ENCODE measurements at places on chromosomes 1 and 21.

GRCh38 chr1:100767176-100767890 lies 47.8 kb downstream of the VCAM1 start:
- DNase-seq: no peak

GRCh38 chr1:207847116-207847515 lies 63.8 kb downstream of the CD34 start:
- DNase-seq: no peak

- DNase-seq: peak; percentile 12
Measured at GRCh38 chr1:119870917-119871596, 25.3 kb downstream of the ADAM30 start.

DNA sequence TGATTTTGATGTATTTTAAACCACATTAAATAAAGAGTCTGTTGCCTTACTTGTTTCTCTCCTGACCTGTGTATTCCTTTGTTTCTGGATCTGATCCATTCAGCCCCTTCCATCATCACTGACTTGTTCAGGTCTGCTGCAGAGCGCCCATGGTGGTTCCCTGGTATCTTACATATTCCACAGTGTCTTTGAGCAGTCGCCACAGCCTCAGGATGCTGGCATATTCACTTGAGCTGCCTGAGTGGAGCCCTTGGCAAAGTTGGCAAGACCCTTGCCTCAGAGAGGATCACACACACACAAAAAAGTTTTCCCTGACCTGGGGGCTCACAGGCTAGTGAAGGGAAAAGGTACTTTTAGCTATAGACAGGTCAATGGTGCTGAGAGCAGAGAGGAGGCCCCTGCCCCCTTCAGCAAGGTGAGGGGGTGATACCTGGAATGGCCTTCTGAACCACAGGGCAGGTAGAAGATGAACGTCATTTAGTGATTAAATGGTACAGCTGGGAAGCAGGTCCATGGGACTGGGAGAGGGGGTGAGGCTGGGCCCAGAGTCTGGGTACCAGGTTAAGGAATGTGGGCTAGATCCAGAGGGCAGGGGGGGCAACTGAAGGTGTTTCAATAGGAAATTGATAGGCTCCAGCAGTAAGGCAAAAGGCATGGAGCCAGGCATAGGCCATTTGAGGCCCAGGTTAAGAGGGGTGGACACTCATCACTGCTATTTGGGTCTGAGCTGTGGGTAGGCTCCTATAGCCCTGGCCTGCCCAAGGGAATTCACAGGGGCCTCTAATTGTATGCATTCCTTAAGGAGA lies 2.0 kb upstream of the CCDC28B start:
- DNase-seq: no peak

DNA sequence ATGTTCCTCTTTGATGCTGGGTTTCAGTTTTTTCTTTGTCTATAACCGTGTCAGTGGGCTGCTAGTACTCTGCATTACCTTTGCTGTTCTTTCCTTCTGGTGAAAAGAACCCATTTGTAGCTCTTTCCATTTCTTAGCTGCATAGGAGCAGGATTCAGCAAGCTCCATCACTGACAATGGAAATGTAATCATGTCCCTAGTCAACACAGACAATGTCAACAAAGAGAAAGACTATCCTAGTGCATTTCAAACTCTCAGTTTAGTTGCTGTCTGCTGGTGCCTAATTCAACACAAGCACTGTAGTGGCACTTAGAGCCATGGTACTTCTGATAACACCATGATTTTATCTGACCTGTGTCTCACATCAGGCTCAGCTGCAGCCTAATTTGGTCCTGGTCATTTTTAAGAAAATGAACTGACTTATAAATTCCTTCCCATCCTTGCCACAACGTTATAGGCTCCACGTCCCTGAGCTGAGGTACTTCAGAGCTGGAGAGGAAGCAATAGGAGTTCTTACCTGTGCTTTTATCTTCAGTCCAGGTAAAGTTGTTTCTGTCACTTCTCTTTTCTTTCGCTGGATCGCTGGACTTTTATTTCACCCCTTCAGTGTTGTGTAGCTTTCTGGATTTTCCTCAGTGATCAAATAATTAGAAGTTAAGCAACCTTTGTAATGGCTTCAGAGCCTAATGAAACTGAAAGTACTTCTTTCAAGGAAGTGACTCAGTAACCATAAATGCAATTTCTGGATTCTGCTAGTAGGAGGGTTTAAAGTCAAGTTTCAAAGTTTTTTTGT lies at the start of gene GBP3:
Gene GBP3, minus strand, starts transcription at position 700 of the 793 bp plus-strand sequence. CDS start 2,145 bp downstream, outside the sequence.
- DNase-seq: no peak

- no peak for DNase-seq
Measured at GRCh38 chr1:63411066-63411465, 43.6 kb downstream of the ALG6 start.

DNA sequence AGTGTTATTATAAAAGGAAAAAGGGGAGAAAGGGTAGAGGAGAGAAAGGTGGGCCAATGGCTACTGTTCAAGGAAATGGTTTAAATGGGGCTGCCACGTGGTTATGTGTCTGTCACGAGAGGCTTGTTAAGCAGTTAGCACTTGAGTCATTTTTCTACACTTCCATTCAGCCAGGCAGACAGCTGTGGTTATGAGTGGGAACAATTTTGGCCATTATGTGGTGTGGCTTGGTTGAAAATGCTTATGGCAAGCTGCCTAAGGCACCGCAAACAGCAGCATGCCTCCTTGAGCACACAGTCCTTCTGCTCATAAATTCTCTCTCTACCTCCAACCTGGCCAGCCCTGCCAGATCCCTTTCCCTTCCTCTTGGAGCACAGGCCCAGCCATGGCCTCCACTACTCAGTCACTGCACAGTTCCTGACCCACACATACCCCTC lies 3.2 kb upstream of the SRM start:
- no peak for DNase-seq

GRCh38 chr1:54996869-54997710 lies 1.6 kb upstream of the BSND start:
- DNase-seq: no peak

- no peak for DNase-seq
Measured at GRCh38 chr1:14113841-14114567, 414.0 kb downstream of the PRDM2 start.

DNA sequence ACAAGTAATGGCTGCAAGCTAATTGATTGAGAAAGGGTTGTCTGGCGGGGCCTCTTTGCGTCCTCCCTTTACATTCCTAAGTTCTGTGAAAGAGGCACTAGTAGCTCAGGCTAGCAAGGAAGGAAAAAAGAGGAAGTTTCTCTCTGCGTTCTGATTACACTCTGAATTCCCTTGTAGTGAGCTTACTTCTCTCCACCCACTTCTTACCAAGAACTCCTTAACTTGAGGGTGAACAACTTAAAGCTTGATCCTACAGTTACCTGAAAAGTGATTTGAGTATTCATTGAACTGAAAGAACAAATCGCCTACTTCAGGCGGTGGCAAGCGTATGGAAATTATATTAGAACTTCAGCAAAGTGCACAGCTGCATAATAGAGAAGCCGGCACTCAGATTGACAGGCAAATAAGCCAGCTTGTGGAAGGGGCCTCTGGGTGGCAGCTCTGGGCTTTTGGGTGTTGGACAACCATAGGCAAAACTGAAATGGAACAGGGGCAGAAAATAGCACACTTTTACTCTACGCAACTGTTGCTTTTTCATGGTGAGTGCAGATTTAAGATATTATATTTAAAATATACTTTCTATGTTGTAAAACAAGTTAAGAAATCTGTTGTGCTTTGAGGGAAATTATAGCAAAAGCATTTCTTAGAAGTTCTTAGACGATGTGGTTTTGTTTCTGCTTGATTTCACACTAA lies 464.5 kb downstream of the USP25 start:
- DNase-seq: no peak

DNA sequence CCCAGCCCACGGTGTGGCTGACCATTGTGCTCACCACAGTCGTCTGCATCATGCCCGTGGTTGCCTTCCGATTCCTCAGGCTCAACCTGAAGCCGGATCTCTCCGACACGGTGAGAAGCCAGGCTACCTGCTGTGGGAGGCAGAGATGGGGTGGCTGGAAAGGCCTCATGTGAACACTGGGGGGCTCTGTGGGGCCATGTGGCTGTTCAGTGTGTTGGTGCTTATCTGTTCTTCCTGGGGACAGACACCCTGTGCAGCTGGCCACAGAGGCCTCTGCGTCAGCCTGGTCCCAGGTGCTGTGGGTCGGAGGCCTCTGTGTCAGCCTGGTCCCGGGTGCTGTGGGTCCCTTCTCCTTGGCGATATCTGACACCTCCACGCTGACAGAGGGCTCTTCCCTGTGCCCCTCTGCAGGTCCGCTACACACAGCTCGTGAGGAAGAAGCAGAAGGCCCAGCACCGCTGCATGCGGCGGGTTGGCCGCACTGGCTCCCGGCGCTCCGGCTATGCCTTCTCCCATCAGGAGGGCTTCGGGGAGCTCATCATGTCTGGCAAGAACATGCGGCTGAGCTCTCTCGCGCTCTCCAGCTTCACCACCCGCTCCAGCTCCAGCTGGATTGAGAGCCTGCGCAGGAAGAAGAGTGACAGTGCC lies 23.2 kb downstream of the ATP8B2 start:
- DNase-seq: no peak

DNA sequence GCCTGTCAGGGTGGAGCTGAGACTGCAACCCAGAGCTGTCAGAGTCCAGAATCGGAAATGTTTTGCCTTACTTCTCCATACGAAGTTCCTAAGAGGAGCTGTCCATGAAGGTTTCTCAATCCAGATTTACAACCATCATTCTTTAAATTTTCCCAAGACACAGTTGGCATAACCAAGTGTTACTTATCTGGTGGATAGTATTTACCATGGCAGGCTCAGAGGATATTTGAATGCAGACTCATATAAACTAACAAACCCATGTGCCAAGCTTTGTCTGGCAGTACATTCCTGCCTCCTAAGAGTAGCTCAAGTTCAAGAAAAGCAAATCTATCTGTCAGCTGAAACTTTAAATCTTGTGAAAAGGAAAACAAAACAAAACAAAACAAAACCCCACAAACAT lies 267.9 kb downstream of the ZNF326 start:
- no peak for DNase-seq

GRCh38 chr21:16307256-16307655 lies 577.5 kb downstream of the USP25 start:
- no peak for DNase-seq

DNA sequence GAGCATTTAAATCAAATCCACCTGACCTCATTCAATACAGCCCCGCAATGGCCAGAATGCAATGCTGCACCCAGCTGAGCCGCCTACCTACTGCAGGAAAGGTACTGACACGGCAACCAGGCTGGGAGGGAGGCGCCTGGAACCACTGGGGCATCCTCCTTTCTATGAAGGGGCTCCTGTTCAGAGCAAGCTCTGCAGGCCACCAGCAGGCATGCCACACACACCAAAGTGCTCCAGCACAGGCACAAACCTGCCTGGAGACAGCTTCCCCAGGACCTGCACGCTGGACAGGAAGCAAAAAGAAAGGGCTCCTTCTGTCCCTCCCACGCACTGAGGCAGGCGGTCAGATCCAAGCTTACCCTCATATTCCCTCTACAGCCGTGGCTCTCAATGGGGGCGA lies 21.2 kb downstream of the CTNNBIP1 start:
- DNase-seq: no peak

DNA sequence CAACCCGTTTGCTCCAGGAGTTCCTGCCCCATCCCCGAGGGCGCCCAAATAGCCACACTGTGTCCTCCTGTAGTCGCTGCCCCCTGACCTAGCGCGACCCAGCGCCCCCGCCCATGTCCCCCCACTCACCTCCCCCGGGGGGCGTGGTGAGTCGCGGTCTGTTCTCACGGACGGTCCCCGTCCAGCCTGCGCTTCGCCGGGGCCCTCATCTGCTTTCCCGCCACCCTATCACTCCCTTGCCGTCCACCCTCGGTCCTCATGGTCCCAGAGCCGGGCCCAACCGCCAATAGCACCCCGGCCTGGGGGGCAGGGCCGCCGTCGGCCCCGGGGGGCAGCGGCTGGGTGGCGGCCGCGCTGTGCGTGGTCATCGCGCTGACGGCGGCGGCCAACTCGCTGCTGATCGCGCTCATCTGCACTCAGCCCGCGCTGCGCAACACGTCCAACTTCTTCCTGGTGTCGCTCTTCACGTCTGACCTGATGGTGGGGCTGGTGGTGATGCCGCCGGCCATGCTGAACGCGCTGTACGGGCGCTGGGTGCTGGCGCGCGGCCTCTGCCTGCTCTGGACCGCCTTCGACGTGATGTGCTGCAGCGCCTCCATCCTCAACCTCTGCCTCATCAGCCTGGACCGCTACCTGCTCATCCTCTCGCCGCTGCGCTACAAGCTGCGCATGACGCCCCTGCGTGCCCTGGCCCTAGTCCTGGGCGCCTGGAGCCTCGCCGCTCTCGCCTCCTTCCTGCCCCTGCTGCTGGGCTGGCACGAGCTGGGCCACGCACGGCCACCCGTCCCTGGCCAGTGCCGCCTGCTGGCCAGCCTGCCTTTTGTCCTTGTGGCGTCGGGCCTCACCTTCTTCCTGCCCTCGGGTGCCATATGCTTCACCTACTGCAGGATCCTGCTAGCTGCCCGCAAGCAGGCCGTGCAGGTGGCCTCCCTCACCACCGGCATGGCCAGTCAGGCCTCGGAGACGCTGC lies 1.1 kb downstream of the HTR6 start:
- no peak for DNase-seq

- no peak for DNase-seq
Measured at GRCh38 chr1:11720525-11720924, 15.4 kb upstream of the AGTRAP start.

DNA sequence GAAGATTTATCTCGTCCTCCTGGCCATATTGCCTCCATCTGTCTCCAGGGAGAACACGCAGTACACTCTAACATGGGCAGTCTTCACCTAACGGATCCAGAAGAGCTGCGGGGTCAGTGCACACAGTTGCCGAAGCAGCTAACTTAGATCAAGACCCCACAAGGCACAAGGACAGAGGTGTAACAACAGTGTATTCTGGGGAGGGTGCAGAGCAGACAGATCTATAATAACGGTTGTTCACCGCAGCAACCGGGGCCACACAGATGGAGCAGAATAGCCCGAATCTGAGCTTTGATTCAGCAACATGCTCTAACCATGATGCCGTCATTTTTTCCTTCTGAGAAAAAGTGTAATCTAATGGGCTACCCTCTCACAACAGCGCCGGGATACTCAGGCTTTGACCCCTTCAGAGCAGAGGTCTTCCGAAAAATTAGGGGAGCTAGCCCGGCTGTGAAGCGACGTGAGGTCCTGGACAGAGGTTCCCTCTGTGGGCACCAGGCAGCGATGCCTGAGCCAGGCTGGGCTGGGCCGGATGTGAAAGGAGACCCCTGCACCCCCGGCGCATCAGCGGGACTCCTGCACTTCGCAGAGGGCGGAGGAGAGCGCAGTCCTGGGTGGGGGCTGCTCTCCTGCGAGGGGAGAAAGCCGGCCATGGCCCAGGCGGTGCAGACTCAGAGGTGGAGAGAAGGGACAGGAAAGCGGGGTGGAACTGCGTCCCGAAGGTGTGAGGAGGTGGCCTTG lies 57.5 kb downstream of the BCL9 start:
- peak; percentile 20 for DNase-seq

DNA sequence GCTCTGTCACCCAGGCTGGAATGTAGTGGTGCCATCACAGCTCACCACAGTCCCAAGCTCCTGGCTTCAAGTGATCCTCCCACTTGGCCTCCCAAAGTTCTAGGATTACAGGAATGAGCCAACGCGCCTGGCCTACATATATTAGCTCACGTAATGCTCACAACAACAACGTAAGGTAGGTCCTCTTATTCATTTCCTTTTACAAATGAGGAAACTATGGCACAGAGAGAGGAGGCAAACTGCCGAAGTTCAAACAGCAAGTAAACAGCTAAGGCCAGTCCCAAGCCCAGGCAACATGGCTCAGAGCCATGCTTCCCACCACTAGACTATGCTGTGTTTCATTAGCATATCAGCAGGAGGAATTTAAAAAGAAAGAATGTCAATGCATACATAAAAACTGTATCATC lies 284.4 kb downstream of the VAV3 start:
- DNase-seq: no peak

All from activated effector memory CD4-positive, alpha-beta T cell treated with Interleukin-2 at 50 U/mL for 16 hours (primary cell).